ENCODE measurements at places on chromosomes 5 and 9.
A peak's percentile ranks its signal among the peaks of the same experiment; 100 is the strongest.

- DNase-seq, result no peak
Measured at GRCh38 chr9:37002413-37003217, 31.5 kb downstream of the PAX5 start.

- DNase-seq, result peak; percentile 21
Measured at GRCh38 chr9:13213337-13213736, 66.2 kb downstream of the MPDZ start.

DNA sequence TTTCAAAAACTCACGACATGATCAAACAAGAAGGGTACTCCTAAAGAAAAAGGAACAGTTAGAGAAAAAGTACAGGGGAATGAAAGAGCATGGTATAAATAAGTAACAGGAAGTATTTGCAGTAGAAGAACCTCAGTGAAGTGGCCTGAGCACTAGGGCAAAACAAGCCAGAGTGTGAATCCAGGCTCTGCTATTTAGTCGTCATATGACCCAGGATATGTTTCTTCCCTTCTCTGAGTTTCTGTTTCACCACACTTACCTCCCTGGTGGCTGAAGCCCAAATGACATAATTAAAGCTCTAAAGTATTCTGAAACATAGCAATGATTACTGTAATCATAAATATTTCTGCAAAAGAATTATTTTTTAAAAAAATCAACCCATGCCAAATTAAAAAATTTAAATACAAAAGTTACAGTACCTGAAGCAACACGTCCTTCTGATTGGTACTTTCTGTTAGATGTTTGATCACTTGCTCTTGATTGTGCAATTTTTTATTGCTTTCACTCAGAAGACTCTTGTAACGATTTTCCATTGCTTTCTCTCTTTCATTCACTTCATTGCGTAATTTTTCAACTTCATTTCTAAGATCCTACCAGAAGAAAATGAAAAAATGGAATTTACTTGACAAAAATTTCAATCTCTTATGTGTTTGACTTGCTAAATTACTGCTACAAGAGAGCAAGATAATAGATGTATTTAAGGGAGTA, 88.9 kb downstream of the CDK5RAP2 start:
- no peak for DNase-seq

- DNase-seq, result no peak
Measured at GRCh38 chr5:101515721-101516120, 612.6 kb upstream of the ST8SIA4 start.

- DNase-seq, result no peak
Measured at GRCh38 chr5:127428748-127429147, 88.7 kb upstream of the PRRC1 start.

DNA sequence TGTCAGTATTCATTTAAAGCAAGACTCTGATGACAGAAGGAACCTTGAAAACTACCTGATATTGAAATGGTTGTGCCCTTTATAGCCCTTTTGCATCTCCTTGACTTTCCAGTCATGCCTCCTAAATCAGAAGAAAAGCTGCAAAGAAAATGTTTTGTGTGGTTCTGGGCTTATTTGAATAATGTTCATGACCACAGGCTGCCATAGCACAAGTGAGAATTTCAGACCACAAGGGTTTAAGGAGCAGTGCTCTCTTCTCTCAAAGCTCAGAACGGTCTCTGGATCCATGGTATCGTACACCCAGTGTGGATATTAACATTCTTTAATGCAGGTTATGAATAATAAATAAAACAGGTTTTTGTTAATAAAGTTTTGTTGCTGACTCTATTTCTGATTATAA, 54.2 kb downstream of the GPR107 start:
- DNase-seq, result no peak

DNA sequence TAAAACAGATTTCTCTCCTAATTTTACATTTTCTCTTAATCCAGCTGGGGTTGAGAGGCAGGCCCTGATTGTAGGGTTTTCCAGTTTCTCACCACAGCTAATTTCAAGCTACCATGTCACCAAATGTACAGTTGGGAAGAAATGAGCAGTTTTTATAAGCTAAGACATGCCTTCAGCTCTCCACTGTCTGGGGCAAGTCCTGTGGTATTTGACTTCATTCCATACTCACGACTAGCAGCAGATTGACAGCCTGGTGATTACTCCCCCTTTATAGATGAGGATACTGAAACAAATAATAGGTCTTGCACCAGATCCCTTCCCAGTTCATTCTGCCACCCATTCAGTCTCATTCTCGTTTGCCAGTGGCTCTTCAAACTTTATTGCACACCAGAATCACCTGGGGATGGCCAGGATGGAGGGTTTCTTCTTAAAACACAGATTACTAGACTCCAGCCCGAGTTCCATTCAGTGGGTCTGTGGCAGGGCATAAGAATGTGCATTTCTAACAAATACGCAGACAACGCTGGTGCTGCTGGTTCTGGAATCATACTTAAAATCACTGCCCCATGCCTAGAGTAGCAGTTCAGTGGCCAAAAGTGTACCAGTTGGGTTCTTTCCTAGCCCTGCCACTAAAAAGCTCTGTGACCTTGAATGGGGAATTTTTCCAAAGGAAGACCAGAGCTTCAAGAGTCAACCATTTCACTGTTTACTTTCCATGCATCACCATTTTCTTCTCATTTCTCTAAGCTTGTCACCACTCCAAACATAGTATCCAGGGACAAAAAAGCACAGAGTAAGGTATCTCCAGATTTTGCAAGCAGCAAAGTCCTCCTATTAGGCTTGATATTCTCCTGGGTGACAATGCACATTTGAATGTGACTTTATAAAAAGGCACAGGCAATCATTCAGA, 64.3 kb downstream of the CSNK1A1 start:
- DNase-seq, result no peak

- no peak for DNase-seq
Measured at GRCh38 chr5:168749391-168750100, 170.4 kb upstream of the PANK3 start.

DNA sequence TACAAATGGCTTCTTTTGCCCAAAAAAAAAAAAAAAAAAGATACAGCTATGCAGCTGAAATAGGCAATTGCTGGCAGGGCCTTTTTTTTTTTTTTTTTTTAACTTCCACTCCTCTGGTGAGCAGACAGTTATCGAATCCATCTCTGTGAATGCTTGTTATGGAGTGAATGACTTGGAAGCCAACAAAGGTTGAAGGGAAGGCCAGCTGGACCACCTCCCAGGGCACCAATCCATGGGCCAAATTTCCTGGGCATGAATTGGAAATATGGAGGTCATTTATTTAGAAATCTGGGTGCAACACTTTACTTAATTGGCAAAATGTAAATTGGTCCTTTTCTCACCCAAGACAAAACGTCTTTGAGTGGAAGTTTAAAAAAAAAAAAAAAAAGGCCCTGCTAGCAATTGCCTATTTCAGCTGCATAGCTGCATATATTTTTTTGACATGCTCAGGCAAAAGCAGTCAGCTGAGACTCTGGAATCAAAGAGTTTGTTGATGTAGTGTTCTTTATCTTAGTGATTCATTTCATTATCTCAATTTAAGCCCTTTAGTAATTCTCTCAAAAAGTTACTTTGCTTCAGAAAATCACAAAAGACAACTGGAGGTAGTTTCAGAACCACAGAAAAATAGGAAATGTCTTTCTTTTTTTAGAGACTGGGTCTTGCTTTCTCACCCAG, 392.2 kb upstream of the KLF4 start:
- no peak for DNase-seq

- DNase-seq, result no peak
Measured at GRCh38 chr9:124290743-124291554, 33.2 kb downstream of the NEK6 start.

DNA sequence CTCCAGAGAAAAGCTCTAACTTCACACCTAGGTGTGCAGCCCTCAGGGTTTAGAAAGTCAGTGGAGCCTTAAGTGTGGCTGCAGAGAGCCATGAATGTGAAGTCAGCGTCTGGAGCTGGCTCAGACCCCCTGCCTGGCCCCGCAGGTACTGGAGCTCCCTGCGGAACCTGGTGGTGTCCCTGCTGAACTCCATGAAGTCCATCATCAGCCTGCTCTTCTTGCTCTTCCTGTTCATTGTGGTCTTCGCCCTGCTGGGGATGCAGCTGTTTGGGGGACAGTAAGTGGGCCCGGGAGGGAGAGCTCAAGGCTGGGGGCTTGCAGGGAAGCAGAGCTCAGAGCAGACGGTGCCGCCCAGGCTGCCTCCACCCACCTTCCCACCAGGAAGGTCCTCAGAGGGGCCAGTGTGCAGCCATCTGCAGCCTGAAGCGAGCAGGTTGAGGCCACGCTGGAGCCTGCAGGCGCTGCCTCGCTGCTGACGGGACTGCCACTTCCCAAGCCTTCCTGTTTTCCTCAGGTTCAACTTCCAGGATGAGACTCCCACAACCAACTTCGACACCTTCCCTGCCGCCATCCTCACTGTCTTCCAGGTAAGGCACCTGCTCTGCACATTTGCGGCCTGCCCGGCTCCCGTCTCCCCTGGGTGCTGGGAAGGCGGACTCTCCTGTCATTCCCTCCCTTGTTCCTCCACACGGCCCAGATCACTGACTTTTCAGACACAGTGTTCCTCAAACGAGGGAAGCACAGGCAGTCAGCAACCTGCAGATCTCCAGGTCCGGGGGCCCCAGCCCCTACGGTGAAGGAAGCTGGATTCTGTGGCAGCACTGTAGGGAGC, 108.9 kb downstream of the CACNA1B start:
- no peak for DNase-seq

DNA sequence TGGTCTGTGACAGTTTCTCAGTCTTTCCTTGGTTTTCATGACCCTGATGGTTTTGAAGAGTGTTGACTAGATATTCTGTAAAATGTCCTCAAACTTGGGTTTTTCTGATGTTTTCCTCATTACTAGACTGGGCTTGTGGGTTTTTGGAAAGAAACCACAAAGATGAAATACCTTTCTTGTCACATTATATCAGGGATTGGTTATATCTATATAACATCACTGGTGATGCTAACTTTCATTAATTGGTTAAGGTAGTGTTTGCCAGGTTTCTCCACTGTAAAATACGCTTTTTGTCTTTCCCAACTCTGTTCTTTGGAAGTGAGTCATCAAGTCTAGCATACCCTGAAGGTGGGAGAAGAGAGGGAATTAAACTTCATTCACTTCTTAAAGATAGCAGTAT, 3.3 kb upstream of the IL31RA start:
- no peak for DNase-seq

- no peak for DNase-seq
Measured at GRCh38 chr5:158700231-158701006, 399.3 kb downstream of the EBF1 start.

GRCh38 chr5:40682154-40683017, 2.7 kb downstream of the PTGER4 start:
- DNase-seq, result no peak

- DNase-seq, result no peak
Measured at GRCh38 chr9:137148242-137148641, 9.3 kb downstream of the GRIN1 start.

DNA sequence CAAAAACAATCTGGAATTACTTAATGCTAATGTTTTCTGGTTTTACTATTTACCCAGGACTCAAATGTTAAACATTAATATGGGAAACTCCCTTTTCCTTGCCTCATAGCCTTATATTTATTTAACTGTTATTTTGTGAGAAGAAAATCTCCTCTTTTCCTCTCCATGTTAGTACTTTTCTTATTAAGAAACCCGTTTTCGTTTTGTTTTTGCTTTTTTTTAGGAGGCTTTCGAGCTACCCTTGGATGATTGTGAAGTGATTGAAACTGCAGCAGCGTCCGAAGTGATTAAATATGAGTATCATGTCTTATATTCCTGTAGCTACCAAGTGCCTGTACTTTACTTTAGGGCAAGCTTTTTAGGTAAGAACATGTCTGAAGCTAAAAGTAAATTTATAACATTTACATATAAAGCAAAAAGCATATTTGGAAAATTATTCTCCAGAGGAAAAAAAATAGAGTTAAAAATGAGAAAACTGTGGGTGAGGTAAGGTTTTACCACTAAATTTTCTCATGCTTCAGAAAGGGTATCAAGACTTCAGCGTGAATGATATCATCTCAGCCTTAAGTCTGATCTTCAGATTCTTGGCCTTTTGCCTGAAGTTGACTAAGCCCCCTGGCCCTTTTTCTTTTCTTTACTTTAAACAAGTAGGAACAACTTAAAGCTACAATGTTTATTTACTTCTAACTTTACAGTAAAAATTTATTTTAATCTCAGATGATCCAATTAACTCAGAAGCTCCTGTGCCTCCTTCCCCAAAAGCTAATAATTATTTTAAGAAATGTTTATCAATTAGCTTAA, 113.8 kb downstream of the RPS23 start:
- DNase-seq, result no peak

DNA sequence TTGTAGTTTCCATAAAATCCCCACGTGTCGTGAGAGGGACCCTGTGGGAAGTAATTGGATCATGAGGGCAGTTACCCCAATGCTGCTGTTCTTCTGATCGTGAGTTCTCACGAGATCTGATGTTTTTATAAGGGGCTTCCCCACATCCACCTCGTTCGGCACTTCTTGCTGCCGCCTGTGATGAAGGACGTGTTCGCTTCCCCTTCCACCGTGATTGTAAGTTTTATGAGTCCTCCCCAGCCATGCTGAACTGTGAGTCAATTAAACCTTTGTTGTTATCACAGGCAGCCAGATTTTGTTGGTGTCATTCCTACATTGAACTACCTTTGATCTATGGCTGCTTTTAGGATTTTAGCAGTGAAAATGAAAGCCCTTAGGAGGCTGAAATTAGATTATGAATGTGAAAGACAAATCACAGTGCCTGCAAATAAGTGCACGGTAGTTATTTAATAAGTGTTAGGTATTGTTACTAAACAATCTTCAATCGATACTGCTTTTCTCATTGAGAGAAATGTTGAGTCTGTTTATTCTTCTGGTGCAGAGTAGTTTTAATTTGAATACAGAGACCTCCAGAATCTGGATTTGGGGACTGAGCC, 68.0 kb upstream of the C6 start:
- DNase-seq, result no peak

GRCh38 chr9:133406480-133407307, 11.1 kb downstream of the REXO4 start:
- peak; percentile 57 for DNase-seq

GRCh38 chr5:57493034-57493433, 10.4 kb upstream of the ACTBL2 start:
- no peak for DNase-seq

GRCh38 chr5:176847726-176848290, 37.4 kb downstream of the UNC5A start:
- DNase-seq, result no peak

GRCh38 chr9:137411645-137412380, 11.1 kb downstream of the EXD3 start:
- DNase-seq, result no peak

- DNase-seq, result no peak
Measured at GRCh38 chr5:53667621-53668020, 107.2 kb downstream of the NDUFS4 start.

DNA sequence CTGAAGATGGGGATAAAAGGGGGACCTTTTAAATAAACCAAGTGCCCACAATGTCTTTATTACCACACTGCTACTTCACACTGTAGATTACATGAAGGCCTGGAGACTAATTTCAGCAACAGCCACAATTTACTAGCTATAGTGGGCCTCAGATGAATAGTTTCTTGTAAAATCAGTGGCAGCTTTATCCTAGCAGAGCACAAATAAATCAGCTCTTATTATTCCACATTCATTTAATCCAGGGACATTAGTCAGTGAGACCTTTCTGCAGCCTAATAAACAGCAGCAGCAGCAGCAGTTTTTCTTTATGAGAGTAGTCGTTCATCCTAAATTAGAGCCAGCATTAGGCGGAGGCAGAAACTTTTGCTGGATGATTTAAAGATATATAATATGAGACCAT, 542.3 kb downstream of the PSAT1 start:
- peak; percentile 37 for DNase-seq

- no peak for DNase-seq
Measured at GRCh38 chr5:139881143-139881733, 85.6 kb downstream of the PSD2 start.
